Left renal pelvis (tissue), 4 donors: ENCODE measurements at places on chromosomes 6 and 20. TPM values are rescaled to one million over a fixed set of nuclear protein-coding genes. Genes with fewer than 3 reads are reported as not detected.

The GMPR gene
- 13.6 TPM for polyA plus RNA-seq

The SOX18 gene
- polyA plus RNA-seq = 5.7 TPM

The MLN gene
- not detected for polyA plus RNA-seq

The CST1 gene
- not detected for polyA plus RNA-seq

The PHF10 gene
- 118 TPM for polyA plus RNA-seq

The BEND3 gene
- 3.8 TPM for polyA plus RNA-seq

The CRISP2 gene
- polyA plus RNA-seq = not detected

The GABRR1 gene
- 2.7 TPM for polyA plus RNA-seq

DNA sequence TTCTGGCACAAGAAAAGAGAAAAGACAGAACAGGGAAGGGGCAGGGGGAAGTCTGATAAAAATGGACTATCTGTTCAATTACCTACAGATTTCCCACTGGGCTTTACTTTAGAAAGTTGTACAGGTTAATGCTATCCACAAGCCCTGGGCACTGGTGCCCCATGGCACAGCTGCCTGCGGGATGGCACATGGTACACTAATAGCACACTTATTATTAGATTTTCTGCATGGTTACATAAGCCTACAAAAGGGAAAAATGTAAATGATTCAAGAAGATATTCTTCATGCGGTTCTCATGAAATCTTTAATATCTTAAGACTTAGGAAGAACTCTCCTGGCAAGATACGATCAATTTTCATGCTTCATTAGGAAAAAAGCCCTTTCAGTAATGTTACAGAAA, 137.5 kb downstream of the GMPR start:
- no peak for DNase-seq

DNA sequence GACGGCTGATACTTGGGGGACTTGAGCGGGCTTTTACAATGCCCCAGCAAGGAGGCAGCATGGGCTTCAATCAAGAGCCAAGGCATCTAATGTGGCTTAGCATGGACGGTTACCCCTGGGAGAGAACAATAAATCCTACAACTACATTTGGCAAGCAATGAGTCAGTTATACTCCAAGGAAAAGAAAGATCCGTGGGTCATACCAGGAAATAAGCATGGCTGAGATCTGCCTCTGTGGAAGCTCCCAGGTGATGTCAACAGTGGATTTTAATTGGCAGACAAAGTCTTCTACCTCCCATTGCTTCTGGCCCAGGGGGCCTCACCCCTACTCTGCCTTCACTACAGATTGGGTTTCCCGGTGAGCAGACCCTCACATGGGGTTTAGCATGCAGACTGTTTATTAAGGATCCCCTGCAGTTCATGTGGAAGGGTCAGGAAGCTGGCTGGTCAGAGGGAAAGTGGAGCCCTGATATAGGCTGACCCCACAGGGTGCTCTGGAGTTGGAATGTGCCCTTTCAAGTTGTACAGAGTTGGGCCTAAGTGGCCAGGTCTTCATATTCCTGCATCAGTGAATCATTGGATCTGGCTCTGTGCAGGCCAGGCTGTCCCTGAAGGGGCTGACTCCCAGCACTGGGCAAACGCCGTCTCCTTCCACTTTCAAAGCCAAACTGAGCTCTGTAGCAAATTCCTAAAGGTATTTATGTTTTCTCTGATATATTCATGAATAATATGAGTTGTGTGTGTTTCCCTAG, 91.3 kb upstream of the GGTLC1 start:
- no peak for DNase-seq

DNA sequence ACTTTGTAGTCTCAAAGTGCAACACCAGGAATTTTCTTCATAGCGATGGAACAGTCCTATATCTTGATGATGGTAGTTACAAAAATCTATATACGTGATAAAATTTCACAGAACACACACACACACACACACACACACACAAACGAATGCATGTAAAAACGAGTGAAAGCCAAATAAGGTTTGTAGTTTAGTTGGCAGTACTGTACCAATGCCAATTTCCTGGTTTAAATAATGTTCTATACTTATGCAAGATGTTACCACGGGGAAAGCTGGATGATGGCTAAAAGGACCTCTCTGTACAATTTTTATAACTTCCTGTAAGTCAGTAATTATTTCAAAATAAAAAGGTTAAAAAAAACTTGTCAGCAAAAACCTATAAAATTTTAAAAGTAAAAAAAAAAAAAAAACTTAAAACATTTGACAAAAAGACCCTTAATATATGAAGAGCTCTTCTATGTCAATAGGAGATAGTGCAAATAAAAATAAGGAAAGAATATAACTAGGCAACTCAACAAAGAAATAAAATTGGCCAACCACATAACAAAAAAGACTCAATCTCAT, 37.6 kb downstream of the PDSS2 start:
- no peak for DNase-seq

DNA sequence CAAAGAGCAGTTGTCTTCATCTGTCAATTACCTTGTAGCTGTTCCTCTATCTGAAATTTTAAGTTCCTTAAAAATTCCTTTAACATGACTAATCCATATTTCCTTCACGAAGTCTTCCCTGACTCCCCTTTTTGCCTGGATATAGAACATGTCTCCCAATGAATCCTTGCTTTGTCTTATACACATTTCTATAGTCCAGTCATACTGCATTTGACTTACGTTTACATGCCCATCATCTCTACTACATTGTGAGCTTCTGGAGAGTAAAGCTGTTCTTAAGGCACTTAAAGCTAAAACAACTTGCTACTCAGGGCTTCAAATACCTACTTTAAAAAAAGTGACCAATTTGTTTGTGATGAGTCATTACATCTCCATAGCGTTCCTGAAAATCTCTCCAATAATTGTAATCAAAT, 4.9 kb downstream of the REV3L start:
- no peak for DNase-seq

GRCh38 chr6:16251706-16252105, 13.3 kb downstream of the GMPR start:
- DNase-seq = no peak

GRCh38 chr20:4300921-4301320, 285.6 kb upstream of the RNF24 start:
- no peak for DNase-seq

GRCh38 chr6:73242001-73242400, 16.7 kb upstream of the KHDC1L start:
- DNase-seq = no peak

DNA sequence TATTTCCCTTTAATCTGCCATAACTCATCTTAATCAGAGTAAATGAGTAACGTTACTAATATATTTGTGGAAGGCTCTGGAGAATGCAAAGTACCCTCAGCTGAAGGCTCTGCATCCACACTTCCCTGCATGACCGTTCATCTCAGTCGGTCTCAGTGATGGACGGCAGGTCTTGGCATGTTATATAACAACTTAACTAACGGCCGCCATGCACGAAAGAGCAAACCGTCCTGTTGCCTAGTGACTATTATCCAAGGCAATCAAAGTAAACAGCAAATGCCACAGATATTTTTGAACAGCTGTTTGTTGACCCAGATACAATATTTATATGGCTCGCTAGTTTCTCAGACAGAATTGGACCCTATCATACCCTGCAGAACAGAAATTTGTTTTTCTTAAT, 194.9 kb upstream of the SMLR1 start:
- no peak for DNase-seq

DNA sequence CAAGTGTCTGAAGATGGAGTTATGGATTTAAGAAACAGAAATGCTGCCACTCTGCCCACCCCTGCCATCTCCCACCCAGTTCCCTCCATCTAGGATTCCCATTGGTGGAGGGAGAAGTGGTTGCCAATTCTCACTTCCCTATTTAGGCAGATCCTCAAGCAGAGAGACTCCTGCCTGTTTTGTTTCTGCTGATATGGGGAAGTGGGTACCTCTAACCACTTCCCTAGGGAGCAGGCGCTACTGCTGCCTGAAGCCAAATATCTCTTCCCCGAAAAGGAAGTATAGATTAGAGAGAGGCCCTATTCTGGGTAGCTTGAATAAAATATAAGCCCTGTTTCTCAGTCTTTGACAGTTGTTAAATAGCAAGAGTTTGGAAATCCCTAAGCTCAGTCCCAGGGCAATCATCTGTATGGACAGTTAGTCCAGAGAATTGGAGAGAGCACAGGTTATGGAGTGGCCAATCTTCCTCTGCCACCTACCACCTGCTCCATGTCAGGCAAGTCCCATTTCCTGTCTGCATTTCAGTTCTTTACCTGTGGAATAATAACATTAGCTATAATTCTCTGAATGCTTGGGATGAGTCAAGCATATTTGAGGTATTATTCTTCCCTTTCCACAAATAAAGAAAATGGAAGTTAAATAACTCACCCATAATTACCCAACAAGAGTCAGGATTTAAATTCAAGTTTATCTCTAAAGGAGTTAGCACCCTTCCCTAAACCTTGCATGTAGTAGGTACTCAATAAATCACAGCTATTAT, 2.6 kb upstream of the ADGB start:
- DNase-seq = no peak

DNA sequence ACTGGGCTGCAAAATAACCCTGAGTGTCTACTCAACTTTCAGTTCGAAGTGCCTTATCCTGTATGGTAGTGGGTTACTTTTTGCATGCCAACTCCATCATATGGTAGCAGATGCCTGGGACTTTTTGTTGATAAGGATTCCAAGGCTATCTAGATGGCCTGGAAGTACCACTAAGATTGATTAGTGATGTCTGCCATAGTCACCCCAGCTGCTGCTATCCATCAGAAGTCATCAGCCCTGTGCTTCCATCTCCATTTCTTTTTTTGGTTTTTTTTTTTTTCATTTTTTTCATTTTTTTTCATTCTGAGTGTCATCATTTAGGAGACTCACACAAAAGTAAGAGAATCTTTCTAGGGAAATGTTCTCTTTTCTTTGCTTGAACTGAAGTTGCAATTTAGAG, 217.4 kb upstream of the PLCB4 start:
- DNase-seq = no peak

DNA sequence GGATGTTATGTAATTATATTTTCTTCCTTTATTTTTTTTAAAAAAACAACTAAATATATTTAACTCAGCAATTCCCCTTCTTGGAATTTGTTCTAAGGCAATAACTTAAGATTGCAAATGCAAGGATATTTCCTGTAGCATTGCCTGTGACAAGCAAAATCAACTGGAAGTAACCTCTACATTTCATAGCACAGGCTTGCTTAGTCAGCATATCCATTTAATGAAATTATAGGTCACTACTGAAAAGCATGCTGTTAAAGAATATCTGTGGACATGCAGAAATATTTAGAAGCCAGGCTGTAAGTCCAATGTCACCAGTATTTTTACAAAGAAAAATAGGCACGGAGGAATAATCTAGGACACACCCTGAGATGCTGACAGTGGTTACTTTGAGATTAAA, 8.7 kb upstream of the MEP1A start:
- DNase-seq = no peak

DNA sequence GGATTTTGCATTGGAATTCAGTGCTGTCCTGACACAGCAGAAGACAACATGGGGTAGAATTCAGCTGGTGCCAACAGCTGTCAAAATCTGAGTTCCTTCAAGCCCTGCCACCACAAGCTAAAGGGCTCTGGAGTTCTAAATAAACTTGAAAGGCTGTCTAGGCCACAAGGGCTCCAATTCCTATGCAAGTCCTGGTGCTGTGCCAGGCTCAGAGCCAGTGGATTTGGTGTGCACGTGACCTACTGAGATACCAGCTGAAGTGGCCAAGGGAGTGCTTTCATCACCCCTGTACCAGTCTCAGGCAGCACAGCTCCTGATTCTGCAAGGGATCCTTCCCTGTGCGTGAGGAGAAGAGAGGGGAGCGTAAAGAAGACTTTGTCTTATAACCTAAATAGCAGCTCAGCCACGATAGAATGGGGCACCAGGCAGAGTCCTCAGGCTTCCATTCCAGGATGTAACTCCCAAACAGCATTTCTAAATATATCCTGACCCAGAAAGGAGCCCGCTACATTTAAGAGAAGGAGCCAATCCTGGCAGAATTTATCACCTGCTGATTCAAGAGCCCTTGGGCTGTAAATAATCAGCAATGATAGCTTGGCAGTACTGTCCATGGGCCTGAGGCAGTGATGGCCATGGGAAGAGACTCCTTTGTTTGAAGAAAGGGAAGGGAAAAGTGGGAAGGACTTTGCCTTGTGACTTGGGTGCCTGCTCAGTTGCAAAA, 881.2 kb upstream of the EPHA7 start:
- no peak for DNase-seq

- DNase-seq = no peak
Measured at GRCh38 chr6:72382602-72383529, 239.0 kb upstream of the KCNQ5 start.

GRCh38 chr20:4320291-4320690, 304.9 kb upstream of the RNF24 start:
- no peak for DNase-seq

GRCh38 chr6:53152576-53152975, 3.9 kb upstream of the GCM1 start:
- DNase-seq = no peak
